NCI-H774 (cell line): ENCODE measurements at places on chromosomes 3 and 15.

- no peak for DNase-seq
Measured at GRCh38 chr3:66322436-66322835, 101.6 kb downstream of the SLC25A26 start.

- DNase-seq: no peak
Measured at GRCh38 chr3:150015901-150016300, 45.2 kb upstream of the PFN2 start.

DNA sequence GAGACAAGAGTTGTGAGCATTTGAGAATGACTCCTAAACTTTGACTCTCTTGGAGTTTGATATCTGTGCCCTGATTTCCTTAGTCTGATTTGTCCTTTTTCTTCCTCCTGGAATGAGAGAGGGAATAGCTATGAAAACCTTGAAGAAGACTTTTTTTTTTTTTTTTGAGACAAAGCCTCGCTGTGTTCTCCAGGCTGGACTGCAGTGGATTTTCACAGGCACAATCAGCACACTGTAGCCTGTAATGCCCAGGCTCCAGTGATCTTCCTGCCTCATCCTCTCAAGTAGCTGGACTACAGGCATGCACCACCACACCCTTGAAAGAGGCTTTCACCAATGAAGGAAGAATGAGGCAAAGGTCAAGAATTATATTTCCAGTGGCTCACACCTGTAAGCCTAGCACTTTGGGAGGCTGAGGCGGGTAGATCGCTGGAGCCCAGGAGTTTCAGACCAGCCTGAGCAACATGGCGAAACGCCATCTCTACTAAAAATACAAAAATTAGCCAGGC is 10.3 kb upstream of the ARGFX start:
- no peak for DNase-seq

DNA sequence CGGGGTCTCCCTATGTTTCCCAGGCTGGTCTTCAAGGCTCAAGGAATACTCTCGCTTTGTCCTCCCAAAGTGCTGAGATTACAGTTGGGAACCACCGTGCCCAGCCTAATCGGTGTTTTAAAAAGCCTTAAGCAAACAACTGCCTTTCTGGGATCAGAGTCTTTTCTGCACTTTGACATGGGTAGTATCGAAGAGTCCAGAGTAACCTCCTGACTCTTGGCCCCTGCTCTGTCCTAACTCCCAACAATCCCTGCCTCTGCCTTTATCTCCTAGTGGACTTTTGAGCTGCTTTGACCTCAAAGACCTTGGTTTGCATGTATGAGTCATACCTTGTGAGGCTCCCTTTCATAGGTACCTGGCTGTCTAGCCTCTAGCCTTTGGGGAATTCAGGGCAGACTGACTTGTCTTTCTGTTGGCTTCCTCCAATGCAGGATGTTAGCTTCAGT is 21.0 kb upstream of the HACD2 start:
- no peak for DNase-seq

DNA sequence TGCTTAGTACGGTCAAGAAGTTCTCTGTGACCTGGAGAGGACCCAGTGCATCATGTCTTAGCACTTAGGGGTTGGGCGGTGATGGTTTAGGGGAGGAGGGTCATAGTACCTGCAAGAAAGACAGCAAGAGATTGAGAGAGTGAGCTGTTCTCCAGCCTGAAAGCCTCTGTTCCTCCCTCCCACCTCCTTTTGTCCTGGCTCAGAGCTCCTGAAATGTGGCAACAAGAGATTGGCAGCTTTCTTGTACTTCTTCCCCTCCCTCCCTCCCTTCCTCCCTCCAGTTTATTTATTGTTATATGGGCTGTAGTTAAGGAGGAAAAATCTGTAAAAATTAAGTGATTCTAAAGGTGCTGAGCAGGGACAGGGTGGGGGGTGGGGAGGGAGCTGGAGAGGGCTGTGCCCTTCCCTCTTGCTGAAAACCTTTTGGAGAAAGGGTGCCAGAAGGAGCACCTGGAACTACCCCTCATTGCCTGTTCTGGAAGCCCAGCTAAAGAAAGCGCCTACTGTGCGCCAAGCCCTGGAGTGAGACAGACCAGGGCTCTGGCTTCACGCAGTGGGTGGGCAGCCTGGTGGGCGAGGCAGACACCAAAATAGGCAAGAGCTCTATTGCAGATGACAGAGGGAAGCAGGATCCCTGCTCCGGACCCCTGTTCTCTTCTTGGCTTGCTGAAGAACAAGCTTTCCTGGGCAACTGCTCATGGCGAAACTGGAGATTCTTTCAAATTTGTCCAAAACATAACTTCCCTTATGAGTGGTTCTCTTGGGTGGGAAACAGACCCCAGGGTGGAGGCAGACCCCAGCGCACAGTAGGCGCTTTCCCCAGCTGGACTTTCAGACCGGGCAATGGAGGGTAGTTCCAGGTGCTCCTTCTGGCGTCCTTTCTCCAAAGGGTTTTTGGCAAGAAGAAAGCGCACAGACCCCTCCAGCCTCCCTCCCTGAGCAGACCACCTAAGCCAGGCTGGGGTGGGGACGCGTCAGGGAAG is 35.6 kb downstream of the LINGO1 start:
- no peak for DNase-seq
